Activated effector memory CD4-positive, alpha-beta T cell treated with anti-CD3 and anti-CD28 coated beads, Interleukin-2, amount 50 U/mL, for 16 hours (primary cell): ENCODE measurements at places on chromosomes 11 and 22.

- no peak for DNase-seq
Observed at GRCh38 chr11:34215806-34216453, 110.5 kb downstream of the NAT10 start.

DNA sequence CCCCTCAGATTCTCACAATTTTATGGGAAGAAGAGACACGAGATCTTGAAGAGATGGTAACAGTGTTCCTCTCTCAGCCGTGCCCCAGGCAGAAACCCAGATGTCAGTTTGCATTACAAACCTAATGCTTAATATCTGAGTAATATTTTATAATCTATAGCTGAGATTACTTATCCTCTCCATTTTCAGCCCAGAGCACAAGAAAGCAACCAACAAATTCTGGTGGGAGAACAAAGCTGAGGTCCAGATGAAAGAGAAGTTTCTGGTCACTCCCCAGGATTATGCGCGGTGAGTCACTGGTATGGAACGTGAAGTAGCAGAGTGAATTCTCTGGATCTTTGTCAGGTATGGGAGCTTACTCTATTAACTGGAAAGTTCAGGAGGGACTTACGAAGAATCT is 884 bp downstream of the CENATAC start:
- no peak for DNase-seq

DNA sequence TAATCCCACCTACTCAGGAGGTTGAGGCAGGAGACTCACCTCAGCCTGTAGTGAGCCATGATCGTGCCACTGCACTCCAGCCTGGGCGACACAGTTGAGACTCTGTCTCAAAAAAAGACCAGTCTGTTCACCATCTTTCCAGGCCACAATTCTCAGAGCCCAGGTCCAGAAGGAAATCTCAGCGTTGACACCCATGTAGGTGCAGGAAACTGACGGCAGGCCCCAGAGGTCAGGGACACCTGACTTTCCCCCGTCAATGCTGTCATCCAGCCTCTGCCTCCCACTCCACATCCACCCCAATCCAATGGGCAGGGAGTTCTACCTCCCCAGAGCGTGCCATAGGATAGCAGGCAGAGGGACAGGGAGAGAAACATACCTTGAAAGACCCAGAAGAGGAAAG is 5.9 kb upstream of the GRK2 start:
- peak; percentile 44 for DNase-seq

- DNase-seq = peak; percentile 77
Observed at GRCh38 chr22:39254789-39255298, 10.1 kb upstream of the PDGFB start.

- DNase-seq = no peak
Observed at GRCh38 chr22:34070531-34070930, 150.3 kb upstream of the LARGE1 start.

GRCh38 chr22:45620706-45621105 is 50.9 kb upstream of the ATXN10 start:
- no peak for DNase-seq

GRCh38 chr22:33842006-33842354 is 78.3 kb downstream of the LARGE1 start:
- no peak for DNase-seq

DNA sequence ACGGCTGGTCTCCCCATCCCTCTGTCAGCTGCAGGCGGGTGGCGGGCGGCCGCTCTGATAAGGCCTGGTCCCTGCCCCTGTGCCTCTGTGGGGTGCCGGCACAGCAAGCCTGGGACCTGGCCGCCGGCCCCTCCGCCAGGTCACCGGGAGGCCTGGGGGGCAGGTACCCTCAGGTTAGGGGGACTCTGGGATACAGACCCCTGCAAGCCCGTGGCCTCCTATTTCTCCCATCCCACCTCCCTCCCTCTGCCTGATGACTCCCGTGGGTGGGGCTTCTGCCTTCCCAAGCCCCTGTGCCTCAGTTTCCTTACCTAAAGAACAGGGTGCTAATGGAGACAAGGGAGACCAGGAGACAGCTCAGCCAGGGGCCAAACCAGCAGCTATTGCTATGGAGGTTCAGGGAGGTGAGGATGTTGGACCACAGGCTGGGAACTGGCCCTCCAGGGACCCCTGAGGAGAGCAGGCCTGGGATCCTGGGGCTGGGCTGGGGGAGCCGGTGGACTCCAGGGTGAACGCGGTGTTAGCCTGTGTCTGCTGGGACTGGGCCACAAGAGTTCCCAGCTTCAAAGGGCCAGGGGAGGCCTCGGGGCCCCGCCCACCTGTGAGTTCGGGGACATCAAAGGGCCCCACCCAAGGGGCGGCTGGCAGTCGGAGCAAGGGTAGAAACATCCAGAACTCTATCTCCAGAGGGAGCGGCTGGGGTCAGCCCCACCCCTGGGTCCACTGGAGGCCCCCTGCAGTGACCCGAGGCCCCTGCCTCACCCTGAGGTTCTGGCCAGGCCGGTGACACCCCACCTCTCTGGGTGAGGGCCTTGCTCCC is 32.0 kb upstream of the TH start:
- peak; percentile 58 for DNase-seq

- DNase-seq = no peak
Observed at GRCh38 chr11:11004069-11004468, 146.2 kb upstream of the ZBED5 start.

GRCh38 chr11:25183411-25183810 is 686.6 kb downstream of the LUZP2 start:
- no peak for DNase-seq
